ENCODE measurements at places on chromosomes 7 and 10. TPM values are rescaled to one million over a fixed set of nuclear protein-coding genes. Genes with fewer than 3 reads are reported as not detected.

DNA sequence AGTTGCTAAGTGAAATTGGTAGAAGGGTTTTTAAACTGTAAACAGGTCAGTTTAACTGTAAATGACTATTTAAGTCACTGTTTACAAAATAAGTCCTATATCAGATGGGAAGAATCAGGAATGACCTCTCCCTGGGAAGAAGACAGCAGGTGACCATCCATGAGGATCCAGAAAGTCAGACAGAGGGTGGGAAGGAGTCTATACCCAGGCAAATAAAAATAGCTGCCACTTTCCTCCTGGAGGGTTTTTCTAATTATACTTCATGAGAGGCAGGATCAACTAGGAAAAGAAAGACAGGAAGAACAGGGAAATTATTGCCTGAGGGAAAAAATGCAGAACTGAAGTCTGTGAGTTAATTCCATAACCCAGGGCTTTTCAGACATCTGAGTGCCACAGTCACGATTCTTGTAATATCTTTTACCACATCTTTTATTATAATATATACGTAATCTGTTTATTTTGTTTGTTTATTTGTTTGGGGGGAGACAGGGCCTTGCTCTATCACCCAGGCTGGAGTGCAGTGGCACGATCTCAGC lies 7.0 kb downstream of the DNTT start:
- H3K27me3 ChIP-seq, result no peaks in the 10 kb centered on the region
- H3K27ac ChIP-seq, result no peak overlapping the region
- no peaks in the 10 kb centered on the region for H3K36me3 ChIP-seq

GRCh38 chr7:106600569-106601373 lies 60.2 kb downstream of the CCDC71L start:
- no peak overlapping the region for H3K4me3 ChIP-seq
- no peak overlapping the region for H3K27ac ChIP-seq
- H3K36me3 ChIP-seq, result no peaks in the 10 kb centered on the region
- DNase-seq, result no peak
- H3K4me1 ChIP-seq, result no peaks in the 10 kb centered on the region

The BBIP1 gene
- total RNA-seq, result 25.8 TPM

DNA sequence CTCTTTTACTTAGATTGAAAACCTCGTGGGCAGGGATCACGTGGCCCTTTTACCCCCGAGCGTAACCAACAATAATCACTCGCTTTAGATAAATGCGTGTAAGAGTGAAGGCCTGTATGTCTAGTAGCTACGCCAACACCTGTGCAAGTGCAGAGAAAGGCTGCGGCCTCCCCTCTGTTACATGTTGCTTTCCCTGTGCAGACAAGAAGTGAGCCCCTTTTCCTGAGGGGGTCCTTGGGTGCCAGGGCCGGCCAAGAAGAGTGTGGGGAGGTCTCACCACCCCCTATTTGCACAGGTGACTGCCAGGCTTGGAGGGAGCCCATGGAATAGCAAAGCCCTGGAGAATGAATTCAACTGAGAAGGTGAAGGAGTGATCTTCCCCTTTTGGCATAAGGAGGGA lies 35.6 kb upstream of the CNPY1 start:
- H3K27ac ChIP-seq, result no peak overlapping the region
- no peak overlapping the region for H3K4me3 ChIP-seq
- no peaks in the 10 kb centered on the region for H3K27me3 ChIP-seq
- H3K4me1 ChIP-seq, result no peaks in the 10 kb centered on the region
- DNase-seq, result no peak
- H3K36me3 ChIP-seq, result no peaks in the 10 kb centered on the region

- no peak overlapping the region for H3K27ac ChIP-seq
- H3K4me1 ChIP-seq, result peaks cover 11% of the 10 kb centered on the region
- no peak for DNase-seq
- H3K36me3 ChIP-seq, result no peaks in the 10 kb centered on the region
- H3K4me3 ChIP-seq, result no peak overlapping the region
Measured at GRCh38 chr10:96913906-96914305, 81.8 kb downstream of the LCOR start.

The ARPC1B gene
- 148 TPM for total RNA-seq

- H3K4me1 ChIP-seq, result peaks cover 7% of the 10 kb centered on the region
- no peak for DNase-seq
- no peak overlapping the region for H3K27ac ChIP-seq
- no peak overlapping the region for H3K4me3 ChIP-seq
Measured at GRCh38 chr7:106736508-106737201, 75.7 kb upstream of the CCDC71L start.

The VSTM4 gene
- 13.5 TPM for total RNA-seq

DNA sequence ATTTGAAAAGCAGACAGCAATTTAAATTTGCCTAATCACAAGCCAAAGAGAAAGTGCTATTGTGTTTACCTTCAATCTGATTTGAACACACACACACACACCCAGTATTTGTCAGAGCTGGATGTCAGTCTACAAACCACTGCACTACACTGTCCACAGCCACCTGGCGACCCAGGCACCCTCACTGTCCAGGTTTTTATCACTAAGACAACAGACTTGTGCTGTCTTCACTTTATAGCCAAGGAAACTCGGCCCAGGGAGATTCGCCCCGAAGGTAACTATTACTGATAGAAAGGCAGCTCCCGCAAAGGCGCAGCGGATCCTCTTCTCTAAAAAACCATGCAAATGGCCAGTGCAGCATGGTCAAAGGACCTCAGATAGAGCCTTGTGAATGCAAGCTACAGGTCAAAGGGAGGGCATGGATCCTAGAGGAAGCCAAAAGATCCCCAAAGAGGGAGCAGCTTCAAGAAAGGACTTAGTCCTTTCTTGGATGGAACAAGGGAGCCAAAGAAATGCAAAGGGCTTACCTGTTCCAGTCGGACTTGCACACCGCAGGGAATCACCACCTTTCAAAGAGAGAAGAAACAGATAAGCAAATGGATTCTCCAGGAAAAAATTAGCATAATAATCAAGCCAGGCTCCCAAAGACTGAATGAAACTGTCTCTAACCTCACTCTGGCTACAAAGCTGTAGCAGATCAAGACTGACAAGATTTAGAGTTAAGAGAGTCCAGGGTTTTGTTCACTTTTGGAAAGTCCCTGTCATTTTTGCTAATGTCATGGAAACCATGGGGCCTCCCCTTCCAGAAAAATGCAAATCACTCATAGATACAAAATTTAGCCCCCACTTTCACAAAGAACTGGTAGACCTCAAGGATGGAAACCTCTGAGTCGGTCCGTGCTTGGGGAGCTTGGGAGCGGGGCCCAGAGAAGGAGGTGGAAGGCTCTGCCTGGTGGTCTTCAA lies 101.1 kb downstream of the TNS3 start:
- no peaks in the 10 kb centered on the region for H3K27me3 ChIP-seq
- H3K4me1 ChIP-seq, result peaks cover 77% of the 10 kb centered on the region
- no peak overlapping the region for H3K4me3 ChIP-seq
- H3K27ac ChIP-seq, result no peak overlapping the region
- no peak for DNase-seq

DNA sequence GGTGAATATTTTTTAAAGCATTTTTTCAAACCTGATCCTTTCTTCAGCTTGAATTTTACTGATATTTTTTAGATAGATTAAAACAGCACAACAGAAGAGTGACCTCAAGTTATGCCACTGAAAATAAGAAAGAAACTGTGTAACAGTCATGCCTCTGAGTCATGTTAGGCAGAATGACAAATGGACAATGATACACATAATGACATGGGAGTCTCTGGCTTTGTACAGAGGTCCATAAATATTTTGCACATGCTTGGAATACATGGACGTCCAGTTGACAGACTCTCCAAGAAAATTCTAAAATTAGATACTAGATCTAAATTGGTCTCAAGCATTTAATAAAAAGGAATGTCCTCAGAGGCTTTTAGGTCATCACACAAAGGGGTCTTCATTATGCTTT lies 21.9 kb upstream of the SEMA3A start:
- H3K4me1 ChIP-seq, result peaks cover 14% of the 10 kb centered on the region
- H3K27ac ChIP-seq, result no peak overlapping the region
- no peak overlapping the region for H3K4me3 ChIP-seq
- no peak for DNase-seq
- H3K27me3 ChIP-seq, result no peaks in the 10 kb centered on the region
- H3K36me3 ChIP-seq, result no peaks in the 10 kb centered on the region

The SPDYE11 gene
- total RNA-seq, result not detected

The UFSP1 gene
- total RNA-seq, result 7.9 TPM

DNA sequence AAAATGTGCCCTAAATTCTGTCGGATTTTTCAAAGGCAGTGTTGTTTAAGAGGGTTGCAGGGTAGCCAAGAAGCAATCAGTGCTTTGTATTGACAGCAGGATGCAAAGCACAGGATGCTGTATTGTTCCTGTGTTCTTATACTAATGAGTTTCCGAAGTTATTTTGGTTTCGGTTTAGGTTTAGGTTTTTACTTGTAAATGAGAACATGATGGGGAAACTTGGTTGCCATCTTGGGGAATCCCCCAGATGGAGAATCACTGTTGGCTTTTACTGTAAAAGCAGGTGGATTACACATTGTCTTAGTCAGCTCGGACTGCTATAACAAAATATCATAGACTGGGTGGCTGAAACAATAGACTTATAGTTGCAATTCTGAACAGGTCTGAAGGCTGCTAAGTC lies 72.1 kb downstream of the INHBA start:
- H3K4me1 ChIP-seq, result peaks cover 19% of the 10 kb centered on the region
- no peaks in the 10 kb centered on the region for H3K27me3 ChIP-seq
- no peak overlapping the region for H3K4me3 ChIP-seq
- DNase-seq, result no peak
- no peaks in the 10 kb centered on the region for H3K36me3 ChIP-seq

DNA sequence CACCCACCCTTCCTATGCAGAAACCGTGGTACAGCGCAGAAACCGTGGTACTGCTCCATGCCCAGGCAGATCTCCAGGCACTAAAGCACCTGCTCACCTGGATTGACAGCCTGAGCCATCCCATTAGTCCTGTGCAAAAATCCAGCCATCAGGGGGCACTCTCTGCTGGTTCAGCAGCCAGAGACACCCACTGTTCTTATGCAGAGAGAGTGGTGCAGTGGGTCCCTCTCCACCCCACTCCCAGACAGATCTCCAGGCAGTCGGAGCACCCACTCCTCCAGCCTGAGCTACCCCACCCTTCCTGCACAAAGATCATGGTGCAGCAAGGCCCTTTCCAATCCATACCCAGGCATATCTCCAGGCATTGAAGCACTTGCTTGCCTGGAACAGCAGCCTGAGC lies 219.8 kb downstream of the CTNNA3 start:
- DNase-seq, result no peak
- H3K27ac ChIP-seq, result no peak overlapping the region
- H3K27me3 ChIP-seq, result no peaks in the 10 kb centered on the region
- no peaks in the 10 kb centered on the region for H3K4me1 ChIP-seq

DNA sequence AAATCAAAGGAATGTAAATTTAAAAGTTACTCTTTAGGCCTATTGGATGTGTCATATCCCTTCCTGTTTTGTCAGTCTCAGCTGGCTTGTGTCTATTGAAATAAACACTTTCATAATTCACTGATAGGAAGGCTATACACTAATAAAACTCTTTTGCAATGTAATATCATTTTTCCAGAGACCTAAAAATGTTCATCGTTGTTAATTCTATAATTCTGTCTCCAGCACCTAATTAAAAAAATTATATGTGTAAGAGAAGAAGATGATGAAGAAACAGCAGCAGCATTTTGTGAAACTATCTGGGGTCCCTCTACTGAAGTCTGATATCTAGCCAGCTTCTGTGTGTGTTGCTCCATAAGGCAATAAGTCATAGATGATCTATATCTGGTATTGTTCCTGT lies 602.7 kb downstream of the ETV1 start:
- no peaks in the 10 kb centered on the region for H3K36me3 ChIP-seq
- no peaks in the 10 kb centered on the region for H3K4me1 ChIP-seq
- no peak overlapping the region for H3K4me3 ChIP-seq
- H3K27me3 ChIP-seq, result no peaks in the 10 kb centered on the region
- H3K27ac ChIP-seq, result no peak overlapping the region
- no peak for DNase-seq

The HOXA9 gene
- total RNA-seq, result not detected

- DNase-seq, result no peak
- no peaks in the 10 kb centered on the region for H3K36me3 ChIP-seq
- no peak overlapping the region for H3K27ac ChIP-seq
- peaks cover 19% of the 10 kb centered on the region for H3K4me1 ChIP-seq
- no peaks in the 10 kb centered on the region for H3K27me3 ChIP-seq
- H3K4me3 ChIP-seq, result no peak overlapping the region
Measured at GRCh38 chr7:82375129-82375528, 68.4 kb downstream of the CACNA2D1 start.

The GDF10 gene
- total RNA-seq, result 33.3 TPM

The PPP1R17 gene
- total RNA-seq, result not detected

DNA sequence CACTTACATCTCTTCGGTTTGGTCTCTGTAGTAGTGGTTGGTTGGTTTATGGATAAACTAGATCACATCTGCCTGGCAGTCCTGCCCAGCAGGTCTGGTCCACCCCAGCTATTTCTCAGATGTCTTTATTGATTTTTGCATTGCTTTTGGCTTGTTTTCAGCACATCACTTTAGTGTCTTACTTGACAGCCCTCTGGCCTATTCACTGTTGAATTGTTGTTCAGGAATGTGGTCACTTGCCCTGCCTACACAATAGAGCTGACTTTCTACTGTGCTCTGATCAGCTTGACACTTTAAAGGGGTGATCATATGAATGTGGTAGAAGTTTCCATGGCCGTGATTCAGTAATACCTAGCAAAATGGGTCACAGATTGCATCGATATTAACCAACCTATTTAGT lies 719.2 kb upstream of the LRRN3 start:
- H3K36me3 ChIP-seq, result no peaks in the 10 kb centered on the region
- no peak overlapping the region for H3K27ac ChIP-seq
- H3K4me1 ChIP-seq, result no peaks in the 10 kb centered on the region

GRCh38 chr10:93363891-93364648 lies 118.1 kb downstream of the MYOF start:
- H3K27ac ChIP-seq, result peak overlapping the region; percentile 6
- H3K4me3 ChIP-seq, result no peak overlapping the region
- no peaks in the 10 kb centered on the region for H3K27me3 ChIP-seq
- DNase-seq, result no peak
- peaks cover 100% of the 10 kb centered on the region for H3K36me3 ChIP-seq
- no peaks in the 10 kb centered on the region for H3K4me1 ChIP-seq

- no peak for DNase-seq
- H3K27me3 ChIP-seq, result no peaks in the 10 kb centered on the region
- no peaks in the 10 kb centered on the region for H3K4me1 ChIP-seq
- H3K36me3 ChIP-seq, result no peaks in the 10 kb centered on the region
- H3K27ac ChIP-seq, result no peak overlapping the region
Measured at GRCh38 chr7:29115130-29115687, 31.1 kb downstream of the CPVL start.

The EPHB6 gene
- 5.4 TPM for total RNA-seq

The BICC1 gene
- total RNA-seq, result 20.2 TPM

DNA sequence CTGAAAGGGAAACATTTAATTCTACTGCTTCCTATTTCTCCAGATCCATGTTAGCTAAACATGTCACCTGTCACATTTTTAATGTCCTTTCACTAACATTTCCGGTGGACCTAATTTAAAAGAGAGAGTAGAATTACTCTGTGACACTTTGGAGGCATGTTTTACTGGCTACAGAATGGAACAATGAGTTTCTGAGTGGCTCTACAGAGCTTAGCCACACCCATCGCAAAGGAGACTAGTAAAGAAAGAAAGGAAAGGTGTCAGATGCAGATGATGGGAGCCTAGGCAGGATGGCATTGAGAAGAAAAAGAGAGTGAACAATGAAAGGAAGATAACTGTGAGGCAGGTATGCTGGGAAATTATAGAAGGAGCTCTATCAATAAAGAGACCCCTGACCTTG lies 35.9 kb downstream of the NDUFB2 start:
- H3K27me3 ChIP-seq, result no peaks in the 10 kb centered on the region
- no peak for DNase-seq
- H3K4me1 ChIP-seq, result no peaks in the 10 kb centered on the region
- no peak overlapping the region for H3K27ac ChIP-seq
- H3K4me3 ChIP-seq, result no peak overlapping the region
- peaks cover 3% of the 10 kb centered on the region for H3K36me3 ChIP-seq

The GPRIN2 gene
- 1.3 TPM for total RNA-seq
